Activated T-helper 1 cell treated with anti-CD3 and anti-CD28 coated beads, Interleukin-2, amount 50 U/mL, for 16 hours (primary cell): ENCODE measurements at places on chromosomes 6 and 20.

DNA sequence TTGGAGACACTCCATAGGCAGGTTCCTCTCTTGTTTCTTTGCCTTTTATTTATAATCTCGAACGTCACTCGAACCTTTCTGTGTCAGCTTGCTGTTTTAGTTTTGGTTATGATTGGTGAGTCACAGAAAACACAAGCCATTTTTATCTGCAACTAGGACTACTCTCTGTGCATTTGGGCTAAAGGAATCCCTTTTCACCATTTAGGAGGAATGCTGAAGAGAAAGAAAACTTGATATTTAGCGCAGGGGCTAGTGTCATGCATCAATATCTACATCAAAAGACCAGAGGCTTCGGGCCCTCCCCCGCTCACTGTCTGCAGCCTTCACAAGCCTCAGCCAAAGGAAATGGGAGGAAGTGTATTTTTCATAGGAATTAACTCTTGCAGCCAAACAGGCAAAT lies 507.8 kb upstream of the CITED2 start:
- no peak for DNase-seq

DNA sequence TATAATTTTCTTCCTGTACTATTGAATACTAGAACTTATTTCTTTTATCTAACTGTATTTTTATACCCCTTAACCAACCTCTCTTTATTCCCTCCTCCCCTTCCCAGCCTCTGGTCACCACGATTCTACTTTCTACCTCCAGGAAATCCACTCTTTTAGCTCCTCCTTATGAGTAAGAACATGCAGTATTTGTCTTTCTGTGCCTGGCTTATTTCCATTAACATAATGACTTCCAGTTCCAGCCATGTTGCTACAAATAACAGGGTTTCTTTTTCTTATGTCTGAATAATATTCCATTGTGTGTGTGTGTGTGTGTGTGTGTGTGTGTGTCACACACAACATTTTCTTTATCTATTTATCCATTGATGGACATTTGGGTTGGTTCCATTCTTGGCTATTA lies 152.3 kb upstream of the OLIG3 start:
- no peak for DNase-seq

DNA sequence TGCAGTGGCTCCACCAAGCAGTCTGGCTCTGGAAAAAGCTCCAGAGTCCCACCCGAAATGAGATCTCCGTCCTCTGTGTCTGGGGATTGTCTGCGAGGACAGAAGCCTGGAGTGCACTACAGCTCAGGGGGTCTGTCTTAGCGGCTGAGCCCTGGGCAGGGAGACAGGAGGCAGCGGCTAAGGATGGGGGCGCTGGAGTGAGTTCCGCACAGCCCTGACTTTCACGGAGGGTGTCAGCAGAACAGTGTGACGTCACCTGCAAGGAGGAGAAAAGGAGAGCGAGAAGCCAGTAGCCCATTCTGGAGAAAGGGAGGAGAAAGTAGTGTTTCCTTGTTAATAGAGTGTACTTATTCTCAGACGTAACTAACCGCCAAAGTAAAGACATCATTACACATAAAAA lies 97.6 kb downstream of the FAM50B start:
- no peak for DNase-seq

GRCh38 chr6:83183082-83183828 lies 9.8 kb downstream of the PGM3 start:
- DNase-seq = no peak

DNA sequence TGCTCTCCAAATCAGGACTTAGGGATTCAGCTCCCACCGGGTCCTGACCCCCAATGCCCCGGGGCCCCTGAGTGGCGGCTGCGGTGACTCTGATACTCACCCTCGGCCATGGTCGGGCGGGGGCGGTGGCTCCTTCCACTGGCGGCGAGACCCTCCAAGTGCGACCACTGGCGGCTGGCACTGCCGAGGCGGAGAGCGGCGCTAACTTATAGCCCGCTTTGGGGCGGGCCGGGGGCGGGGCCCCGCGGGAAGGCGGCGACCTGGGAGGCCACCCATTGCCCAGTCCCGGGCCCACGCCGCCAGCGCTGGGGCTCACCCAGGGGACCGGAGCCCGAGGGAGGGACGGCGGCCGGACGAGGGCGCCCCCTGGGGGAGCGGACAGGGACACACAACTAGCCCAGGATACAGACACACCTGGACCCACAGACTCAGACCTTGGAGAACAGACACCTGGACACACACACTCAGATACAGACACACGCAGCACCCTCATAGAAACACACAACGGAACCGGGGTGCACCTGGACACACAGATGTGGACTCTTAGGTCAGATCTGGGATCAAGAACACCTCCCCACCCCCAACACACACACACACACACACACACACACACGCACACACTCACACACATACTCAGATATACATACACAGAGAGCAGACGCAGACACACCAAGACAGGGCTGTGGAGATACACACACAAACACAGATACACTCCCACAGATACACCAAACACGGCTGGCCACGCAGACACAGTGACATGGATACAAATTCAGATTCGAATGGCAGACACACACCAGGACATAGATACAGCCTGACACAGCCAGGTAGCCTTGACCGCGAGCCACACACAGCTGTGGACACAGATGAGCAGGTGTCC lies at the start of gene TGM2:
Gene TGM2 (minus strand): TSS at position 182 of the 877 bp plus-strand sequence. CDS start 72 bp downstream, at position 110.
- DNase-seq = no peak

DNA sequence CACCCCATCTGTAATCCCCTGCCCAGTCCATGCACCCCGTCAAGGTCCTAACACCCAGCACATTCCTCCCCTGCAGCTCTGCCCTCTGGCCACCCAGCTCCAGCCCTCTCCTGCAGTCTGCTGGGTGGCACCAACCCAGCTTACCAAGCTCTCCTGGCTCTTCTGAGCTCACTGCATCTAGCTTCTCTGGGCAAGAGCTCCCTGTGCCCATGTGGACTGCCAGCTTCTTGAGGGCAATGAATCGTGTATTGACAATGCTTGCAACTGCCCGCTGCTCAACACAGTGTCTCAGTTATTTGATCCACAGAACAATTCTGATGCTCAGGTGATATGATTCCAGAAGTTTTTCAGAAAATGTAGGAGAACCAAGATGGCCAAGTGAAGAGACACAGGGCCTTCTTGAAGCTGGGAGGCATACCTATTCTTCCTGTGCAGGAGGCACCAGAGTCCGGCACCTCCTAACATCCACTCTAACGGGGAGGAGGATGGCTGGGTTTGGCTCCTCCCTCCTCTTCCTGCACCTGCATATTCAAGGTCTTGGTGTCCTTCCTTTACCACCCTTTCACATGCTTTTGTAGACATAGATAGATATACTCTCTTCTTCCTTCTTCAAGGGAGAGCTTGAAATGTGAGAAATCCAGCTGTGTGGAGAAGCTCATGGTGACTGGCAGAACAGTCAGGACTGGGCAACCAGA lies 85.6 kb downstream of the TRERF1 start:
- DNase-seq = no peak

- DNase-seq = no peak
Measured at GRCh38 chr6:27867945-27868300, 44.3 kb downstream of the OR2B2 start.
